ENCODE measurements at places on chromosomes 7 and 10.

- no peak for DNase-seq
Measured at GRCh38 chr10:31557854-31558253, 238.8 kb downstream of the ZEB1 start.

DNA sequence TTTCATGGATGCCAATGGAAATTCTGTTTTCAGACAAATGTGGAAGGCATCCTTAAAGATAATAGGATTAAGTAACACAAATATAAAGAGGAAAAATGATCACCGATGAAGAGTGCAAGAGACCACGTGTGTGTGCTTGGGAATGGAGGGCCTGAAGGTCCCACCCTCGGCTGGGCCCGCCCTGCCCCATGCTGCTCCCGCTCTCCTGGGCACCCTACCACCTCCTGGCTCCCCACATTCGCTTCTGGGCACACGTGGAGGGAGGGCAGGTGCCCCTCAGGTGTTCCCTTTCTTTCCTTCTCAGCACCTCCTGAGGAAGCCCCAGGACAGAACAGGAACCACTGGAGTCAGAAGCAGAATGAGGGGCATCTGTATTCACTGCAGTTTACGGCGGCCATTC, 367.6 kb downstream of the DNAJB6 start:
- DNase-seq: no peak

DNA sequence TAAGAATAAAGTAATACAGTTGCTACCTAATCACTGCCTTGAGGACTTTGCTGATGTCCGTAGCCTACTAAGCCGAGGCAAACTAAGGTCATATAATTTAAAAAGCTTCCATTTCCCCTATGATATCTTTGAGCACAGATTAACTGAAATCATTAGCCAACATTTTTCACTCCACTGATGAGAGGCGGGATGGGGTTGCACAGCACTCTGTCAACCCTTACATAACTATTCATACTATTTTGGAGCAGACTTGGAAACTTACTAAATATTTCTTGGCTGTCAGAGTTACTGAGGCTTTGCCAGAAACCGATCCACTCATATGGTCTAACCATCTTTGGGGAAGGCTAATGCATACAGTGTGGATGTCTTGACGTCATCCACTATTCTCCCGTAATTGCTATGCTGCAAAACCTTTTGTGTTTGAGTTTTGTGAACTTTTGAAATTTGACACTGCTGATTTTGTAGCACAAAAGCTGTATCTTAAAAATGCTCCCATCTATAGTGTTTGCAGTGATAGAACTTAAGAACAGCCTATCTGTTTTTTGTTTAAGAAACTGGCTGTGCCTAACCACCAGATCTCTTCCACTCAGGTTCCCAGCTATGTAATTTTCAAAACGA, 248.7 kb downstream of the TSPAN12 start:
- DNase-seq: no peak

- no peak for DNase-seq
Measured at GRCh38 chr7:4621396-4621795, 60.7 kb upstream of the FOXK1 start.
